Activated CD4-positive, alpha-beta T cell treated with anti-CD3 and anti-CD28 coated beads, Interleukin-2, amount 50 U/mL, for 48 hours (primary cell): ENCODE measurements at places on chromosomes 1 and 21.

- no peak for DNase-seq
These were observed 3.5 kb downstream of the NPHP4 start for GRCh38 chr1:5988596-5989285.

GRCh38 chr1:208108646-208109330 lies 135.4 kb downstream of the PLXNA2 start:
- no peak for DNase-seq

- no peak for DNase-seq
These were observed 136.2 kb upstream of the RUNX3 start for GRCh38 chr1:25066256-25066655.

- DNase-seq: no peak
These were observed 203.5 kb downstream of the FCRL5 start for GRCh38 chr1:157348538-157349480.

DNA sequence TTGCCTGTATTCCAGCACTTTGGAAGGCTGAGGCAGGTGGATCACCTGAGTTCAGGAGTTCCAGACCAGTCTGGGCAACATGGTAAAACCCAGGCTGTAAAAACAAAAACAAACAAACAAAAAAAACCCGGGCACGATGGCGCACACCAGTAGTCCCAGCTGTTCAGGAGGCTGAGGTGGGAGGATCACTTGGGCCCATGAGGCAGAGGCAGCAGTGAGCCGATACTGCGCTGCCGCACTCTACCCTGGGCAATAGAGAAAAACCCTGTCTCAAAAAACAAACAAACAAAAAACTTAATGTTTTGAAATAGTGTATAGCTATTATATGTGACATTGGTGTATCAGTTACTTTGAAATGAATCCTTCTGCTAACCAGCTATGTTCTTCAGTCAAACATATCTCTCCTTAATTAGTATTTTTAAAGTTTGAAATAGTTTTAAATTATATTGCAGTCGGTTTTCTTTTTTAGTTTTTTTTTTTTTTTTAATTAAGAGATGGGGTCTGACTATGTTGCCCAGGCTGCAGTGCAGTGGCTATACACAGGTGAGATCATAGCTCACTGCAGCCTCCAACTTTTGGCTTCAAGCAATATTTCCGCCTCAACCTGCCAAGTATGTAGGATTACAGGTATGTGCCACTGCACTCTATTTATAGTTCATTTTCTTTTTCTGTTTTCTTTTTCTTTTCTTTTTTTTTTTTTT lies 11.3 kb downstream of the SPEN start:
- no peak for DNase-seq

GRCh38 chr1:93537396-93537795 lies 89.5 kb downstream of the FNBP1L start:
- DNase-seq: no peak

DNA sequence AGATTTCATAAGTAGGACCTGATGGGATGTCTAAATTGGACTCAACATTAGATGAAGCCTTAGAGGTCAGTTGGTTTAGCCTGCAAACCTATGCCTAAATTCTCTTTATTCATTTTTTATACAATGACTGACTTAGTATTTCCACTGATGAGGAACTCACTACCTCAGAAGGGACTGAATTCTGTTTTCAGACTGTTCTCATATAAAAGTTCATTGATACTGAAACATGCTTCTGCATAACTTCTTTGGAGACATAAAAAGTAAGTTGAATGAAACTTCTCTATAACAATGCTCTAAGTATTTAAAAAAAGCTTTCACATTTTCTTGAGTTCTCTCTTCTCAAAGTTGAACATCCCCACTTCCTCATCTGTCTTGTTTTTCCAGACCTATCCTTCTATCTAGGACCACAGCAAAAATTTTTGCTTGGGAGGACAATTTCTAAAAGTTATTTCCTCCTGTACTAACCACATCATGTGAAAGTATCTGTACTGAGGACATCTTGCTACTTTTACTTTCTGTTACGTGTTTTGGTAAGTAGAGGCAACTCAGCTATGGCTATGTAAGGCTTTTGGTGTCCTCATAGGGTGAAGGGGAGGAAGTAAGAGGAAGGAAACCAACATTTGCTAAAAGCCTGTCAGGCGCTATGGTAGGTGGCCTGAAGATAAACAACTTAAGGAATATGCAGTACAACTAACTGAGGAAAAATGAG lies 64.1 kb downstream of the USP24 start:
- no peak for DNase-seq

- no peak for DNase-seq
These were observed 139.8 kb downstream of the PGBD5 start for GRCh38 chr1:230286166-230286889.

- DNase-seq: no peak
These were observed 34.1 kb upstream of the ADARB1 start for GRCh38 chr21:45040157-45040711.

- no peak for DNase-seq
These were observed 15.0 kb upstream of the S100B start for GRCh38 chr21:46619846-46620245.
